ENCODE measurements at places on chromosomes 11 and 22. TPM values are rescaled to one million over a fixed set of nuclear protein-coding genes. Genes with fewer than 3 reads are reported as not detected.

The MISFA gene
- total RNA-seq, result 3.0 TPM

The SYT8 gene
- total RNA-seq, result 6.2 TPM

The TEX12 gene
- total RNA-seq, result not detected

The SCGB1A1 gene
- total RNA-seq, result not detected

The FGF4 gene
- total RNA-seq, result 0.40 TPM

The C1QTNF6 gene
- 36.4 TPM for total RNA-seq

The CELSR1 gene
- total RNA-seq, result 16.0 TPM

The RAPSN gene
- total RNA-seq, result 0.42 TPM

The RASGRP2 gene
- 11.2 TPM for total RNA-seq

The HORMAD2 gene
- total RNA-seq, result not detected

The SERPIND1 gene
- total RNA-seq, result not detected

GRCh38 chr11:78666675-78667160 lies 92.1 kb upstream of the NARS2 start:
- peak overlapping the region; percentile 80 for H3K27ac ChIP-seq
- DNase-seq, result no peak
- peaks cover 29% of the 10 kb centered on the region for H3K36me3 ChIP-seq
- H3K4me3 ChIP-seq, result no peak overlapping the region
- peaks cover 58% of the 10 kb centered on the region for H3K4me1 ChIP-seq
- no peaks in the 10 kb centered on the region for H3K27me3 ChIP-seq

DNA sequence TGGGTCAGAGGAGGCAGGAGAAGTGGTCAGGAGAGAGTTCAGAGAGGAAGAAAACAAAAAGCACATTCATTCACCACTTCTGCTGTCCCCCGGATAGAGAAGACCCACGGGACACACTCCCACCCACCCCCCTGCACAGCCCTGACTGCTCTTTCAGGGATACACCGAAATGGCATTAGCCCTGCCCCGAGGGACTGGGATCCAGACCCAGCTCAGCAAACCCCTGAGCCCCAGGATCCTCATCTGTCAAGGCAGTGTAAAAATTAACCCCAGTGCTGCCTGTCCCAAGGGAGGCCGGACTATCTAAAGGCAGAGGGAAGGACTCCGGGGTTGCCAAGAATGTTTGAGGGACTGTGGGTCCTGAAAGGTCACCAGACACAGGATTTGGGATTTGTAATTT lies 31.2 kb downstream of the TPBGL start:
- H3K27ac ChIP-seq, result no peak overlapping the region
- DNase-seq, result no peak
- H3K4me3 ChIP-seq, result no peak overlapping the region

- H3K36me3 ChIP-seq, result peaks cover 6% of the 10 kb centered on the region
- H3K4me3 ChIP-seq, result no peak overlapping the region
- H3K27ac ChIP-seq, result peak overlapping the region; percentile 95
- no peak for DNase-seq
- peaks cover 92% of the 10 kb centered on the region for H3K4me1 ChIP-seq
These were observed 15.1 kb downstream of the CTNND1 start for GRCh38 chr11:57776577-57777210.

- H3K36me3 ChIP-seq, result no peaks in the 10 kb centered on the region
- DNase-seq, result no peak
- H3K4me1 ChIP-seq, result no peaks in the 10 kb centered on the region
- peaks cover 35% of the 10 kb centered on the region for H3K27me3 ChIP-seq
- H3K27ac ChIP-seq, result no peak overlapping the region
- no peak overlapping the region for H3K4me3 ChIP-seq
These were observed 66.9 kb upstream of the SLC22A12 start for GRCh38 chr11:64524158-64524527.

- H3K4me1 ChIP-seq, result peaks cover 11% of the 10 kb centered on the region
- H3K27ac ChIP-seq, result no peak overlapping the region
- no peak overlapping the region for H3K4me3 ChIP-seq
- DNase-seq, result no peak
These were observed 78.8 kb downstream of the LARGE1 start for GRCh38 chr22:33841281-33842005.

GRCh38 chr11:3890014-3890413 lies 34.5 kb downstream of the STIM1 start:
- H3K4me3 ChIP-seq, result no peak overlapping the region
- H3K36me3 ChIP-seq, result peaks cover 2% of the 10 kb centered on the region
- H3K4me1 ChIP-seq, result peaks cover 12% of the 10 kb centered on the region
- no peaks in the 10 kb centered on the region for H3K27me3 ChIP-seq
- no peak overlapping the region for H3K27ac ChIP-seq

DNA sequence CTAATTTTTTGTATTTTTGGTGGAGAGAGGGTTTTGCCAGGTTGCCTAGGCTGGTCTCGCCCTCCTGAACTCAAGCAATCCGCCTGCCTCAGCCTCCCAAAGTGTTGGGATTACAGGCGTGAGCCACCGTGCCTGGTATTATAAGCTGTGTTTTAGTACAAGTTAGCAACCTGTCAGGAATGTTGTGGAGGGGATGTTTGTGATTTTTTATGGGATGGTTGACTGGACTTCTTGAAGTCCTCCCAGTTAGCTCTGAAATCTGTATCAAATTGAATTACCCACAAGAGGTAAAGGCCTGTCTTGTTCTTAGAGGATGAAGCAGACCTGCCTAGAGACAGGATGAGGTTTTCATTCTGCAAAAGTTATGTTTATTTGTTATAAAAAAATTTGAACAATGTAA lies 34.1 kb upstream of the IL18BP start:
- peaks cover 21% of the 10 kb centered on the region for H3K36me3 ChIP-seq
- no peaks in the 10 kb centered on the region for H3K27me3 ChIP-seq
- H3K4me3 ChIP-seq, result no peak overlapping the region

DNA sequence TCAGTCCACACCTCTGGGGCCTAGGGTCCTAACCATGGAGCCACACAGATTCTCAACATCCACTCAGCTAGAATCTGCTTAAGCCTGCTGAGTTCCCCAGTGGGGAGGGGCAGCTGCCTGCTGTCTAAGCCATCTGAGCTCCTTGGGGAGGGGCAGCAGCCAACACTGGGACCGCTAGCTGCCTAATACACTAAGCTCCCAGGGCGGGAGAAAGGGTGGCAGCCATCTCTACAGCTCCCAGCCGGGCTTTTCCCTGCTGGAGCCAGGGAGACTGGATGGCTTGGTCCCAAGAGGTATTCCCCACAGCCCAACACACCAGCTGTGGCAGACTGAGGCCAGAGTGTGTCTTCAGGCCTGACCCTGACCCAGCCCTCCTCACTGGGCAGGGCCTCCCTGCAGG lies 217.3 kb upstream of the TMEM45B start:
- H3K27ac ChIP-seq, result no peak overlapping the region
- no peak for DNase-seq
- H3K4me1 ChIP-seq, result no peaks in the 10 kb centered on the region
- H3K27me3 ChIP-seq, result peaks cover 29% of the 10 kb centered on the region
- no peaks in the 10 kb centered on the region for H3K36me3 ChIP-seq

GRCh38 chr11:110374921-110375320 lies 54.8 kb upstream of the FDX1 start:
- H3K27me3 ChIP-seq, result no peaks in the 10 kb centered on the region
- H3K4me3 ChIP-seq, result no peak overlapping the region
- H3K4me1 ChIP-seq, result peaks cover 18% of the 10 kb centered on the region
- H3K36me3 ChIP-seq, result no peaks in the 10 kb centered on the region

GRCh38 chr11:122814401-122814800 lies 23.9 kb upstream of the CRTAM start:
- H3K4me1 ChIP-seq, result peaks cover 13% of the 10 kb centered on the region
- peaks cover 3% of the 10 kb centered on the region for H3K36me3 ChIP-seq
- no peak overlapping the region for H3K4me3 ChIP-seq
- no peaks in the 10 kb centered on the region for H3K27me3 ChIP-seq

DNA sequence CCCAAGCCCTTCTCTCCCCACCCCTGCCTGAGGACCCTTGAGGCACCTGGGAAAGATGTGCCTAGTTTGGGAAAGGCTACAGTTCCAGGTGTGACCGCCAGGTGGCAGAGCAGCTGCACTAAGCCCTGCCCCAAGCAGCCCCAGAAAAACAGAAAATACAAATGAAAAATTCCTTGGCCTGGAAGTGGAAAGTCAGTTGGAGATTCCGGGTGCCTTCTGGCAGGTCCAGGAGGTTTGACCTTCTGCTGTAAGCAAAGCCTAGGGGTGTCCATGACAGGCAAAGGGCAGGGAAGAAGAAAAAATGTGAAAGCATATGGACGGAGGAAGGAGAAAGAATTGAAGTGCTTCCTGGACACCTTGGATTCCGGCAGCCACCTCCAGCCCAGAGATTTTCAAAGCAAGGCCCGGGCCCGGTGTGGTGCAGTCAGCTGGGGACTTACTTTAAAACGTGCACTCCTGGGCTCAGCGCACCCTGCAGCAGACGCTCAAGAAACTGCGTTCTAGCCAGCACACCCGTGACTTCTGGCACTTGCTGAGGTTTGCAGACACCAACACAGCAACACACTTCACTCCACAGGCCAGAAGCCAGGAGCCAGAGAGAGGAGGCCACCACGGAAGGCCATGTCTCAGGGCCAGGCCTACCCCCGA lies 37.3 kb upstream of the SLC22A12 start:
- peaks cover 7% of the 10 kb centered on the region for H3K4me1 ChIP-seq
- no peak overlapping the region for H3K4me3 ChIP-seq
- no peaks in the 10 kb centered on the region for H3K36me3 ChIP-seq
- no peak overlapping the region for H3K27ac ChIP-seq
- no peak for DNase-seq
- H3K27me3 ChIP-seq, result peaks cover 21% of the 10 kb centered on the region

- peaks cover 17% of the 10 kb centered on the region for H3K27me3 ChIP-seq
- DNase-seq, result no peak
- peaks cover 11% of the 10 kb centered on the region for H3K4me1 ChIP-seq
- H3K4me3 ChIP-seq, result peak within 1 kb of the TSS; percentile 87
These were observed at the start of gene AP5B1 for GRCh38 chr11:65780770-65781151. Gene AP5B1, minus strand, starts transcription at chr11:65780976. Its CDS starts 385 bp downstream, at chr11:65780591.

GRCh38 chr11:111549869-111550203 lies 9.3 kb downstream of the LAYN start:
- H3K4me1 ChIP-seq, result no peaks in the 10 kb centered on the region
- no peak overlapping the region for H3K27ac ChIP-seq
- H3K4me3 ChIP-seq, result no peak overlapping the region
- no peak for DNase-seq

DNA sequence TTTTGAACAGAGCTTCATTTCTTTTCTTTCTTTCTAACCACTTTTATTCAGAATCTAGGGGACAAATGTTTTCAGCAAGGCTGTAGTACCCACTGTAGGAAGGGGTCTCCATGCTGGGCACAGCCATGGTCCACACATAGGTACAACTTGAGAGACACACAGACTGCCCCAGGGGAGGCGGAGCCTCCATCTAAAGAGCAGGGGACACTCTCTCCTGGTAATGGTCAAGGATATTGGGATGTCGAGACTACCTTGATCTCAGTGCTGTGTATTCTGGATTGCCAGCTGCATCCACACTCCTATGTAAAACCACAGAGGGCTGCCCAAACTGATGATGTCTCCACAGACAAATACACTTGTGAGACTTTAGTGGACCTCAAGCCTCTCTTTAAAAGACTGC lies 2.9 kb upstream of the APOL3 start:
- H3K4me1 ChIP-seq, result peaks cover 23% of the 10 kb centered on the region
- no peak overlapping the region for H3K4me3 ChIP-seq
- DNase-seq, result no peak

GRCh38 chr22:30906946-30907345 lies 61.6 kb downstream of the MORC2 start:
- no peaks in the 10 kb centered on the region for H3K4me1 ChIP-seq
- no peaks in the 10 kb centered on the region for H3K27me3 ChIP-seq
- H3K36me3 ChIP-seq, result peaks cover 5% of the 10 kb centered on the region
- no peak overlapping the region for H3K27ac ChIP-seq
- no peak overlapping the region for H3K4me3 ChIP-seq
- peak; percentile 78 for DNase-seq

GRCh38 chr11:132704781-132705375 lies 827.4 kb downstream of the OPCML start:
- no peak for DNase-seq
- H3K27me3 ChIP-seq, result no peaks in the 10 kb centered on the region
- H3K36me3 ChIP-seq, result no peaks in the 10 kb centered on the region
- no peak overlapping the region for H3K4me3 ChIP-seq

- peaks cover 17% of the 10 kb centered on the region for H3K4me1 ChIP-seq
- H3K36me3 ChIP-seq, result peaks cover 6% of the 10 kb centered on the region
- no peak for DNase-seq
- no peak overlapping the region for H3K27ac ChIP-seq
- no peaks in the 10 kb centered on the region for H3K27me3 ChIP-seq
These were observed 4.7 kb upstream of the DPP3 start for GRCh38 chr11:66475349-66476172.

GRCh38 chr22:31263896-31264640 lies 28.2 kb downstream of the PIK3IP1 start:
- no peak overlapping the region for H3K27ac ChIP-seq
- DNase-seq, result no peak
- H3K36me3 ChIP-seq, result peaks cover 53% of the 10 kb centered on the region
- no peaks in the 10 kb centered on the region for H3K4me1 ChIP-seq
- no peaks in the 10 kb centered on the region for H3K27me3 ChIP-seq

DNA sequence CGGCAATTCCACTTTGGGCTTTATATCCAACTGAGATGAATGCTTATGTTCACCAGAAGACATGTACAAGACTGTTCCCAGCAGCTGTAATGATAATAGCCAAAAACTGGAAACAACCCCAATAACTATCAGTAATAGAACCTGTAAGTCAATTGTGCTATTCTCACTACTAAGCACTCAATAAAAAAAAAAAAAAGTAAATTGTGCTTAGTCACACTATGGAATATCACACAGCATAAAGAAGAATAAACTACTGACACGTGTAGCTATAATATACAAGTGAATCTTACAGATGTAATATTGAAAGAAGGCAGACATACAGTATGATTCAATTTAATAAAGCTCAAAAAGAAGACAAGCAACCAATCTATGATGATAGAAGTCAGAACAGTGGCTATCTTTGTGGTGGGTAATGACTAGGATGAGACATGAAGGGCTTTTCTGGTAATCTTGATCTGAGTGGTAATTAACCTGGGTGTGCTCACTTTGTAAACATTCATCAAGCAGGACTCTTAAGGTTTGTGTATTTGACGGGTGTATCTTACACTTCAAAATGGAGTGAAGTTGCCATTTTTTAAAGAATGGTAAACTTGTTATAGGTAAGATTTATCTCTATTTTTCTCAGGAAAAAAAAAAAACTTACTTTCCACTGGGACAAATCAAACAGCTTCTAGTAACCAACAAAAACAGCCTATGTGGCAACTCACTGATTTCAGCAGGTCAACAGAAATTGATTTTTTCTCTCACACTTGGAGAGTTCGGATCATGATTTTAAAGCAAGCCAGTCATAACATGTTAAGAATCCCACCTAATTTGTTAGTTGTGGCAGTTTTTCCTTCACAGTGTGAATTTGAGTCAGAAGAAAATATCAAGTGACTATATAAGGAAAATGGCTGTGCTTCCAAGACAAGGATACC lies 84.2 kb downstream of the CCDC83 start:
- no peaks in the 10 kb centered on the region for H3K4me1 ChIP-seq
- no peak overlapping the region for H3K4me3 ChIP-seq
- H3K27ac ChIP-seq, result no peak overlapping the region
- DNase-seq, result no peak
- H3K36me3 ChIP-seq, result no peaks in the 10 kb centered on the region

DNA sequence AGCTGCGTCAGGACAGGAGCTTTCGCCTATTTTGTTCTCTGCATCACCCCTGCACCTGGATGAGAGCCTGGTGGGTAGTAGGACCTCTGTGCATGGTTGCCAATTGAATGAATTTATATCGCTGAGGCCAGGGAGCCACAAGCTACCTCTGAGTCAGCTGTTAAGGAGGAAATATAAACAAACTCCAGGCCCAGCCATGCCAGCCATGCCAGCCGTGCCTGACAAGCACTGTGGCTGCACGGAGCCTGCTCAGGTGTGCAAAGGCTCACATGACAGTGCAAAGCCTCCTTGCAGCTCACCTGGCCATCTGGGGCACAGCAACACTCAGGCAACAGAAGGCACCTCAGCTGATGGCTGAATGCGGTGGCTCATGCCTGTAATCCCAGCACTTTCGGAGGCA lies 33.7 kb upstream of the LINC01488 start:
- no peaks in the 10 kb centered on the region for H3K36me3 ChIP-seq
- no peak overlapping the region for H3K4me3 ChIP-seq
- H3K27ac ChIP-seq, result no peak overlapping the region
- no peaks in the 10 kb centered on the region for H3K27me3 ChIP-seq
- peaks cover 48% of the 10 kb centered on the region for H3K4me1 ChIP-seq
- no peak for DNase-seq
